ENCODE measurements at places on chromosomes 5 and 9.

- DNase-seq, result peak; percentile 21
Observed at GRCh38 chr9:111662576-111663300, 1.3 kb downstream of the GNG10 start.

DNA sequence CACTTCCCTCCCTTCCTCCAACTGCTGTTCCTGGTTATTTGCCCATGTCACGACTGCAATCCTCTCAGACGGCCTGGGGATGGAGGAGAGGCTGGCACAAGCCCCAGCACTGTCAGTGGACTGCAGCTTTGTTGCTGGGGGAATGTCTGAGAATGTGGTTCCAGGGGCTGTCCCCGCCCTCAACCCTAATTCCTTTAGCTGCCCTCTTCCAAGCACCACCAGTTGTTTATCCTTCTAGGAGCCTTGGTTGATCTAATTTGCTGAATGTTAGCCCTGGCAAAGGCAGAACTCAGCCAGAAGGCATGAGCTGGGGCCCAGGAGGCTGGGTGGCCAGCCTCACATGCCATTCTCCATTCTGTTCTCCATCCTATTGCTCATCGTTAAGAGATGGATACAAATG is 51.6 kb downstream of the ADAM19 start:
- no peak for DNase-seq

GRCh38 chr9:121685795-121686377 is 34.5 kb downstream of the DAB2IP start:
- no peak for DNase-seq

- DNase-seq, result peak; percentile 55
Observed at GRCh38 chr9:76369583-76369982, 24.6 kb downstream of the RFK start.

DNA sequence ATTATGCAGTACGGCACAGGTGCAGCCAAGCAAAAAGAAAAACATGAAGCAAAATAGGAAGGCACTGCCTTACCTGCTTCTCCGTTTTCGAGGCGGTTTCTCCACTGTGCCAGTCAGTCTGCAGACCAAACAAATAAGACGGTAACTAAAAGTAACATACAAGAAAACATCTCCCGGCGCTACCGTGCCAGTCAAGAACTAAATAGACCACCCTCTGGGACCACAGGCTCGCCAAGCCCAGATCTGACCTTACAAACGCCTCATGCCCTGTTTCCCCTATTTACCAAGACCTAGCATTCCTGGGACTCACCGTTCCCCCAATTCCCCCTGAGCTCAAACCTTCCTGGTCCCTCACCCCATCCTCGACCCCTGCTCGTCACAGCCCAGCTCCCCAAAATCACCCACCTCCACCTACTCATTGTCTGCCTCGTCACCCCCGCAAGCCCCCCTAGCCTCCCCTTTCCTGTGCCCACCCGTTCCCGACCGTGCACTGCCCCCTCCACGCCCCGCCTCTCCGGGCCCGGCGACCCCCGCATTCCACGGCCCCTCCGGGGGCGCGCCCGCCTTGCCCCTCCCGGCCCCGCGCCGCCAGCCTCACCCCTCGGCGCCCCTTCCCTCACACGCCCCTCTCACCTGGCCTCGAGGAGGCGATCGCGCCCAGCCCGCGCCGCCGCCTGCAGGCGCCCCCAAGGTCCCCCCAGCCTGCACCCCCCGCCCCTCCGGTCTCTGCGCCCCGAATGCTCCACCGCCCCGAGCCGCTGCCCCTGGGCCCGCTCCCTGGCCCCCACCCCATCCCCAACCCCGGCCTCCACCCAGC is 560 bp downstream of the SCAI start:
- peak; percentile 21 for DNase-seq

DNA sequence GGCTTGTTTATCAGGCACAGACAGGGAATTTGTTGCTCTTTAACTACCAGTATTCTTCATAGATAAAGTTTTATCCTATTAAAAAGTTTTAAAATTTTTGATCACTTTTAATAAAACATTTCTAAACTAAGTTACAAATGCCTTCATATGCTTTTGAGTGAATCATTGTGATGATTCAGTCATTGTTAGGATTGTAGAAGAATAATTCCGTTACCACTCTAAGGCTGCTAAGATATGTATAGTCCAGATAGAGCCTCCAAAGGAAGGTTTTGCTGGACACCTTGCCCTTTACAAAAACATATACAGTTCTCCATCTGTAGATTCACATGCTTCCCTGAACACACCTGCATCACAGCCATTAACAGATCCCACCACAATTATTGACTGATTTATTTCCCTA is 233.7 kb downstream of the SPOCK1 start:
- no peak for DNase-seq

Measured in dermis blood vessel endothelial cell (primary cell).